Dorsolateral prefrontal cortex (tissue), 122 donors: ENCODE measurements at places on chromosomes 6 and 20.

GRCh38 chr20:9686001-9686400 is 152.9 kb downstream of the PAK5 start:
- no peak for DNase-seq

GRCh38 chr6:35474131-35474941 is 6.1 kb downstream of the RPL10A start:
- no peak for DNase-seq

- DNase-seq, result no peak
These were observed 48.8 kb downstream of the PPP1R3G start for GRCh38 chr6:5133943-5134342.

GRCh38 chr6:1479095-1479494 is 89.7 kb downstream of the FOXF2 start:
- DNase-seq, result no peak

GRCh38 chr20:48483334-48484066 is 344.3 kb downstream of the PREX1 start:
- DNase-seq, result no peak

- no peak for DNase-seq
These were observed 8.6 kb upstream of the NKAIN4 start for GRCh38 chr20:63262836-63263235.

DNA sequence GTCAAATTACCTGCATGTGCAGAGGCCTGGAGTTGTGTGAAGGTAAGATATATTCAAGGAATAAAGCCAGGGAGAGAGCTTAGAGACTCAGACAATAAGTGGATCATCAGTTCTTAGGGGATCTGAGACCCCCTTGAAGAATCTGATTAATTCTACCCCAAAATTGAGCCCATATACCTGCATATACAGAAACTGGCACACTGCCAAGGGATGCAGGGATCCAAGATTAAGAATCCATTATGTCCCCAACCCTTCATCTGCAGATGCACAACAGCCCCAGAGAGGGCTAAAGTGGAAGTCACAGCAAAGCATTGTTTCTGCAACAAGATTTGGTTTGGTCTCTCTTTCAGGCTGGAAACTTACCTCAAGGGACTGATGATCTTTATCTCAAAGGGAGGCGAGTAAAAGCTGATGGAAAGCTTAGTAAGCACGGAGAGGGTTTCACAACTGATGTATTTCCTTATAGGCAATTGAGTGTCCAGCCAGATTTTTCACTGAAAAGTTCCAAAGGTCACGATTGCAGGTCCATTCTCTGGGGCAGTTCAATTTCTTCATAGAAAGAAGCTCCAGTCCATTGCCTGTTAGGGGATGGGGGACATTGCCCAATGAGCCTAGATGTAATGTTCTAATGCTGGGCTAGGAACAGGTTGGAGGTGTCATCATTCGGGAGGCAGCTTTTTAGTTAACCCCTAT is 20.9 kb upstream of the STK35 start:
- DNase-seq, result no peak

GRCh38 chr6:138240476-138241245 is 22.4 kb upstream of the PBOV1 start:
- DNase-seq, result no peak

DNA sequence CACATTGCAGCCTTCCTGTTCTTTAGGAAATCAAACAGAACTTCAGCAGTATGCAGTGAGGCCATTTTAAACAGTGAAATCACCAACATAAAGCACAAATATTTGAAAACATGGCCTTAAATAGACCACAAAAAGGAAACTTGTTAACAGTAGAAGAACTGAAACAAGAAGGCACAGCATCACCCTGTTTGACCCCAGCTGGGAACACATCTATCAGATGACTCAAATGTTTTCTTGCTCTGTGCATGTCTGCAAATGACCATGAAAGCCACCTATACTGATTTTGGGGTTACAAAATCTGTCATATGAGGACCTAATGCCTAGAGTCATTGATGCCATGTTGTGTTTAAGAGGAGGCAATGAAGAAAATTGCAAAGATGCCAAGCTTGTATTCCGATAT is 123.8 kb upstream of the ADGRF1 start:
- DNase-seq, result no peak

DNA sequence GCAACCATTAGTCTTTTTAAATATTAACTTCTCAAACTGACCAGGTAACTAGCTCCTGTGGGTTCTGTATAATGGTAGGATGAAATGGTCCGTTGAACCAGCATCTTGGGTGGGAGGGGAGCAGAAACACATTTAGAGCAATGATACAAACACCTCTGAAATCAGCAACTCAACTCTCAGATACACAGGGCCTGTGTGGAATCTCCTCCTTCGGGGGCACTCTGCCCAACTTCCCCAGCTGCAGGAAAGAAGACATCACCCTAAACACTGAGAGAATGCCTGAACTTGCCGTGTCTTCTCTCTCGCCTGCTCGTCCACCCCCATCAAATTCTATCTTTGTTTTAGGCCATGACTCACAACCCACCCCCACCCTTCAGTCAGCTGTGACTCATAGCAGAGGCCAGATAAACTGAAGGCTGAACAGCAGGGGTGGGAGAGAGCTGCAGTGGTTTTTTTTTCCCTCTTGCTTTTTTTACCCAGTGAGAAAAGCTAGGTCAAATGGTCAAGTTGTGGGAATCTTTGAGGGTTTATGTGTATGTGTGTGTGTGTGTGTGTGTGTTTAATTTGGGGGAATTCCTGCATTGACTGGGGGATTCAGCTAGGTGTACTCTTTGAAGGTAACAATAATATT is 593.4 kb upstream of the JAG1 start:
- DNase-seq, result peak; percentile 62

GRCh38 chr20:63362436-63363009 is 1.4 kb upstream of the CHRNA4 start:
- DNase-seq, result no peak

DNA sequence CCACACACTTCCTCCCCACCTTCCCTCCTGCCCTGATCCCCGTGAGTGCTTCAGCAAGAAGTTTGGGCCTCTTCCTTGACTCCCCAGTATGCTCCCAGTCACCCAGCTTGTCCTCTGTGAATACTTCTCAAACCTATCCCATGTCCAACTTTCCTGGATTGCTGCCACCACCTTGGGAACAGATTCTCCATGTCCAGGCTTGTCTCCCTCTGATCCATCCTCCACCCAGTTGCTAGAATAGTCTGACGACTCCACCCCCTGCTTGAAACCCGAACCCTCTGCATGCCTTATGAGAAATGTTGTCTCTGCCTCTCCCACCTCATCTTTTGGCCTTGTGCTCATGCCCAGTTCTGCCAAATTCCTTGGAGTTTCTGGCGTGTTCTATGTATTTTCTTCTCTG is 108.0 kb downstream of the PPP1R14C start:
- no peak for DNase-seq

DNA sequence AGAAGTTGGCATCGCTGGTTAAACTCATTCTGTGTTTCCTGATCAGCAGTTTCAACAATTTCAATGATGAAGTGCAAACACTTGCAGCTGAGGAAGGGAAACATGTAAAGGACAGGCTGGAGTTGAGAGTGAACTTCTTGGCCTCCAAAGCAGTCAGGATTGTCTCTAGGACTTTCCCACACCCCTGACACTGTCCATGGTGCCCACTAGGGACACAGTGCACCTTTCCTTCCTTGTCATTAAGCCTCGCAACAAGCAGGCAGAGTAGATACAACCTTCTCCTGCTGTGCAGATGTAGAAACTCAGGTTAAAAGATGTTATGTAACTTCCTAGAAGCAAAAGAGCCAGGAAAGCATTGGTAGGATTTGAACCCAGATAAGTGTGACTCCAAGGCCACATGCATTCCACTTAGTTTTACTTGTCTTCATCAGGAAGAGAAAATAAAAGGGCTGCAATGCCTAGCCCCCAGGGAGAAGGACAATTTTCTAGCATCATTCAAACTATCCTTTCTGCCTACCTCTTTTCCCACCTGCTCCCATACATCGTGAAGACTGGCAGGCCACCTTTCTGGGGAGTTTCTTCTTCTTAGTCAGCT is 39.2 kb upstream of the IL17A start:
- no peak for DNase-seq

DNA sequence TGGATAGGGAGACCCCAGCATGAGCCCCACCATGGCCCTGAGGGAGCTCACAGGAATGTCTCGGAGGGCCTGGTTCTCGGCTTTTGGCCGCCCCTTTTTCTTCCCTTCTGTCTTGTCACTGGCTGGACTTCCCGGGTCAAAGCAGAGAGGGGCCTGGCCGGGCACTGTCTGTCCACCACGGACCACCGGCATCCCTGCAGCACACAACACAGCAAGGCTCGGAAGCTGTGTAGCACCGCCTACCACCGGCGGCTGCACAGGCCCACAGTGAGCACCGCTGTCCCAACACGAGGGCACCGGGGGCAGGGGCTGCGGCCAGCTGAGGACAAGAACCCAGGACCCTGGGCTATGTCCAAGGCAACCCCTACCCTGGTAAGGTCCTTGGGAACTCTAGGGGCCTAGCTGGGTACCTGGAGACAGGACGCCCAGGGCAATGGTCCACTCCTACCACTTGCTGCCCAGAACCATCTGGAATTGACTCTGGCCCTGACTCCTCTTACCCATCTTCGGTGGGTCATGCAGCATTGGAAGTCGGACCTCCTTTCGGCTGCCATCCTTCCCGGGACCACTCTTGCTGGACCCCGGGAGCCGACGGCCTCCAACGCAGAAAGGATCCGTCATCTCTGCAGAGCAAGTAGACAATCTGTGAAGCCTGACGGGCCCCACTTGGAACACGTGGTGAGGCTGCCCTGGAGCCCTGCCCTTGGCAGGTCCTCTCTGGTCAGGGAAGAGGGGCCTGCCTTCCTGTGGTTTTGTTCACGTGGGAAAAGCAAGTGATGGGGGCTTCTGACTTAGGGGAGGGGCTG is 2.2 kb downstream of the ZNF512B start:
- no peak for DNase-seq

DNA sequence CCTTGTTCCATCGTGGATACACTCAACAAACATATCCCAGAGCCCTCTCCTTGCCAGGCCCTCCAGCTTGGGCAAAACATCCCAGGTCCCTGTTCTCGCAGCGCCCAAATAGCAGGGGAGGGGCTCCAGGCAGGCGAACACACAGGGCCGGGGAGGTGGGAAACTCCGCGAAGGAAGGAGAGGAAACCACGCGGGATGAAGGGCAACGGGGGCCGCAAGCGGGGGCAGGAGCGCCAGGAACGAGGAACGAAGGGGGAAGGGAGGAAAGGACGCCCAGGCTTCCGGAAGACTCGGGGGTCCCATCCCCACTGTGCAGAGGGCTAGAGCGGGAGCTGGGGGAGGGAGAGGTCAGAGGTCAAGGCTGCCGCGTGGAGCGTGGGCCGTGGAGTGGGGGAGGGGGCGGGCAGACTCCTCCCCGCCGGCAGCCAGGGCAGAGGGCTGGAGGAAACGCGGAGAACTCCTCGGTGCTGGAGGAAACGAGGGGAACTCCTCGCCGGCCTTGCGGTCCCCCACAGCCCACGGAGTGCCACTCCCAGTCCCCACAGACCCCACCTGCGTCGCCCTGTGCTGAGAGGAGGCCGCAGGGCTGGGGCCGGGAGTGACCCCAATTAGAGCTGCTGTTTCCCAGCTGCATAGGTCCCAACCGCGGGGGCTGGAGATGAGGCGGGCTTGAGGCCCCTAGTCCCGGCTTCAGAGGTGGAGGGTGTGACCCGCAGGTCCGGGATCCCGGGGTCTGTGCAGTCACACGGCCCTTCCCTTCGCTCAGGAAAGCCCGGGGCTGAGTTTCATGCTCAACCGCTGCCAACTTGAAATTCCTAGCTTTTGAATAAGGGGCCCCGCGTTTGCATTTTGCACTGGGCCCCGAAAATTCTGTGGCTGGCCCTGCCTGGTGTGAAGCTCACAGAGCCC is 1.2 kb upstream of the RBM38 start:
- DNase-seq, result no peak

- DNase-seq, result no peak
These were observed 127.2 kb downstream of the FOXO3 start for GRCh38 chr6:108687921-108688320.

- no peak for DNase-seq
These were observed 214.4 kb upstream of the ZFP64 start for GRCh38 chr20:52405986-52406385.

DNA sequence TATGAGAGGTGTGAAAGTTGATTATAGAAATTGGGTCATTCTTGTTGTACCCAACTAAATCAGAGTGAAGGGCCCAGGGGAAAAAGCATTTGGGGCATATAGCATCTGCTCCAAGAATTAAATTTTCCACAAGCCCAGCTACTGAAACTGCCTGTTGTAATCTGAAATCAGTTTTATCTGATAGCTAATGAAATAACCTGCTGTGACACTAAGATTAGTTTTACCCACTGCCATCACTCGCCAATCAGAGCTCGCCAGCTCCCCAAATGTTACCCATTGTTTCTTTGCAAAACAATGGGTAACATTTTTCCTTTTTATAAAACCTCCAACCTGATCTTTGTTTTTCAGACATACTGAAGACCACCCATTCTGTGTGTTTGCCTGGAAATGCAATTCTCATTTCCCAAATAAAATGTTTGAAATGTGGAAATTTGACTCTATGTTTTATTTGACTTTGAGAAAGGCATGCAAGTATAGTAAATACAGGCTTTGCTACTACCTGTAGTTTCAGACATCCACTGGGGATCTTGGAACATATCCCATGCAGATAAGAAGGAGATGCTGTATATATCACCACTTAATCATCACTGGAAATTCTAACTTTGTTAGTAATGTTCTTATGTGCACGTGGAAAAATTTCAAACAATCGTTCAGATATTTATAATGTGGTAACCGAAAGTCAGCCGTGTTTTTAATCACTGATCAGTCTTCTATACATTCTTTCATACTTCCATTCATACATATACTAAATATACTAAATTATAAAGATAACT is 6.3 kb upstream of the AHI1 start:
- no peak for DNase-seq

DNA sequence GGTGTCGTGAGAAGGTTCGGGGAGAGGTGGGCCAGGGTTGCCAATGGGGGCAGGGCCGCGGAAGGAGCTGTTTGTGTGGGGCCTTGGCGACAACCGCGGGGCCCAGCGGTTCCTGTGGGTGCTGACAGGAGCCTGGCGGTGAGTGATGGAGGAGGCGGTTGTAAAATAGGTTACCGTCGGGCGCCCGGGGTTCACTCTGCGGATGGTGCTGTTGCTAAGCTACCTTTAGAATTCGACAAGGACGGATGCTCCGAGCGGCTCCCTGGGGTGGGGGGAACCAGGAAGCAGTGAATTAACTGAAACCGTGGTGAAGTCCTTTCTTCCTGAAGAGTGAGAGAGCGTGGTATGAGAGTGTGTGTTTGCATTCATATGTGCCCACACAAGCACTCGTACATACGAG is 61.7 kb downstream of the CDH22 start:
- no peak for DNase-seq

- no peak for DNase-seq
These were observed 223.0 kb downstream of the HIVEP2 start for GRCh38 chr6:142722012-142722411.

- DNase-seq, result no peak
These were observed 283.6 kb downstream of the QKI start for GRCh38 chr6:163698086-163698485.

- no peak for DNase-seq
These were observed 47.9 kb upstream of the SLC22A16 start for GRCh38 chr6:110524305-110524704.
